Activated naive CD4-positive, alpha-beta T cell treated with anti-CD3 and anti-CD28 coated beads, Interleukin-2, amount 50 U/mL, for 16 hours (primary cell): ENCODE measurements at places on chromosomes 1 and 21.

DNA sequence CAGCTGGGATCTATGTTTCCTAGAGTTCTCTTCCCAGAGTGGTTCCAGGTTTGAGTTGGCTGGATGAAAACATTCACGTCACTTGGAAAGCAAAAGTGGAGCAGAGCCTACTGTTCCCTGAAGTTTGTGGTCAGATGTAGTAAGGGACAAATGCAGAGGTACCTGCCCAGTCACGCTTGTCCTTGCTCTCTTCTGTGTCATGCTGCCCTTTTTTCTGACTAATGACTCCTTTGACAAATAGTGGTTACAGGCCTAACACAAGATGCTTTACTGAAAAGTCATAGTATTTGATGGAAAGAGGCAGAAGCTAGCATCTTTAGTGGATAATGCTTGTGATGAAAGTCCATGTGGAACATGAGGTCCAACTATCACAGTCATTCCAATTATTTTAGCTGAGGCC is 881.4 kb upstream of the B3GALT2 start:
- DNase-seq: no peak

DNA sequence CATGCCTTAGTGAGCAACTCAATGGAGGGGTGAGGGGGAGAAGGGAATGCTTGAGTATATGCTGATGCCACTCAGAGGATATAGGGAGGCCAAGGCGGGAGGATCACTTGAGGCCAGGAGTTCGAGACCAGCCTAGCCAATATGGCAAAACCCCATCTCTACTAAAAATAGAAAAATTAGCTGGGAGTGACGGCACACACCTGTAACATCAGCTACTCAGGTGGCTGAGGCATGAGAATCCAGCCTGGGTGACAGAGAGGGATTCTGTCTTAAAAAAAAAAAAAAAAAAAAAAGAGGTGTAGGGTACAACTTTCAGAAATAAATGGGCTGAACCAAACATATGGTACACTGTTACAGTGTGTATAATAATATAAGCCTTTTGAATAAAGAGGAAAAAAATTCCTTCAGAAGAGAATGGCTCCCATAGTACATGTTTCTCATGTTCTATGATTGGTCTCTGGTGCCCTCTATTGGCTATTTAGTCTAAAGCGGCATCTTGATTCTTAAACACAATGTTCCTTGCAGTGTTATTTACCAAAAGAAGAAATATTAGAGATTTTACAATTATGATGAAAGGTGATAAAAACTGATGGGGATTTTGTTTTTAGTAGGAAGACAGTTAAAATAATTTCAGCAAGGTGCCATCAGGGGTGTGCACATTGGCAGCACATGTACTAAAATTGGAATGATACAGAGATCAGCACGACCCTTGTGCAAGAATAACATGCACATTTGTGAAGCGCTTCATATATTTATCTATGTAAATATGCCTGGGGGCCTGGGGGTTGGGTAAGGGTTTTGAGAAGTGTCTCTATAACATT is 109.8 kb downstream of the PATJ start:
- no peak for DNase-seq

DNA sequence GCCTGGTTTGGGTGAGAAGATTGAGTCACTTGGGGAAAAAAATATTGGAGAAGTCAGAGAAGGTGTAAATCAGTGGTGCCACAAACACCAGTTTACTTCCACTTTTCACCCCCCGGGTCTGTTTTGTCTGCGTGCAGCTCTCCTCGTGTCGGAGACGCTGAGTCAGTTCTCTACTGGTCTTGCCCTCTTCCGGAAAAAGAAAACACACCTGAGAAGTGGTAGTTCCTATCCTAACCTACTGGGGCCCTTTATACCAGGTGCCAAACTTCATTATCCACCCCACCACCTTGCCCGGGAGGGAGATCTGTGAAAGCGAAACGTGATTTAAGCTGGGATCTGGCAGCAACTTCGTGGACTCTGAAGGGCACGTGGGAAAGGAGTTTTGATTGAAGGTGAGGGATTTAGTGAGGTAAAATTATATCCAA is 855 bp upstream of the IVNS1ABP start:
- peak; percentile 73 for DNase-seq

DNA sequence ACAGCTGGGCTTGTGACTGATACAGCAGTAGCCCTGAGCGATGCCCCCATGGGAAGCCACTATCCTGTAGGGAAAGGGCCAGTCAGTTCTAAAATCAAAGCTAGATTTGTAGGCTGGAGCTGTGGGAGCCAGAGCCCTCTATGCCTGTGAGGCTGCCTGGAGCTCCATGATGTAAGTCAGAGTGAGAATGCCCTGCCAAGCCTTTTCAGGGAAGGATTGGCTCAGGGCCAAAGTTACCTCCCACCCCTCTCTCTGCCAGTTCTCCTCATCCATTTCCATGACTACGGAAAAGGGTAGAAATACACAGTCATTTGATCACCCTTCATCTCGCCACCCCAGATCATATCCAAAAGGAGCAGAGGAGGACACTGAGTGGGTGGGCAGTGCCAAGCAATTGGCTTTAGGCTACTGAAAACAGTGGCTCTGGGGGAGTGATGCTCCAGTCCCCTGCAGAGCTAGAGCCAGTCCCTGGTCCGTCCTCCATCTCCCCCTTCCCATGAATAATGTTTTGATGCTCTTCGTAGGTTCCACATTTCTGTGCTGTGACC is 59.5 kb upstream of the KCNA3 start:
- no peak for DNase-seq

GRCh38 chr21:38325731-38326420 is 69.1 kb downstream of the KCNJ15 start:
- DNase-seq: no peak

- no peak for DNase-seq
Observed at GRCh38 chr1:65788762-65789161, 3.9 kb upstream of the PDE4B start.

DNA sequence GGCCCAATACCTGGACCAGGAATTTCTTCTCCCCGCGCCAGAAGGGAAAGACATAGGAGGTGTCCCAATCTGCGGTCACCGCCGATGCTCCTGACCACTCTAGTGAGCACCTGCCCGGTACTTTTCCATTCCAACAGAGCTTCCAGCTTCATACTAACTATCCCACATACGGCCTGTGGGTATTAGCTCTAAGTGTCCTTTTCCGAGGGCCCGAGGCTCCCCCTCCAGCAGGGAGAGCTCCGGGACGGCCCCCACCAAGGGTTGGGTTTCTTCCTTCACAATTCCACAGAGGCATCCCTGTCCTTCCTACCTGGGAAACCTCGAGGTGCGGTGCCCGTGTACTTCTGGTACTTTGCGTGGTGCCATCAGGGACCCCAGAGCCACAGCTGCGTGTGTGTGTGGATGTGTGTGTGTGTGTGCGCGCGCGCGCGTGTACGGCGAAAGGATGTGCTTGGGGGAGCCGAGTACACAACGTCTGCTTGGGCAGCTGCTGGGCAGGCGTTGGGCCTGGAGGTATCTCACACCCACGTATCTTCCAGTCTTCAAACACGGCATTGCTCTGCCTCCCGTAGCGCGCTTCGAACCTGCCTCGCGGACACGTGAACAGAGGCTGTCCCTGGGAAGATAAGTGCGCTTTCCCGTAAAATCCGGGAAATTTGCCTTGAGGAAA is 2.4 kb upstream of the SIM2 start:
- DNase-seq: no peak

DNA sequence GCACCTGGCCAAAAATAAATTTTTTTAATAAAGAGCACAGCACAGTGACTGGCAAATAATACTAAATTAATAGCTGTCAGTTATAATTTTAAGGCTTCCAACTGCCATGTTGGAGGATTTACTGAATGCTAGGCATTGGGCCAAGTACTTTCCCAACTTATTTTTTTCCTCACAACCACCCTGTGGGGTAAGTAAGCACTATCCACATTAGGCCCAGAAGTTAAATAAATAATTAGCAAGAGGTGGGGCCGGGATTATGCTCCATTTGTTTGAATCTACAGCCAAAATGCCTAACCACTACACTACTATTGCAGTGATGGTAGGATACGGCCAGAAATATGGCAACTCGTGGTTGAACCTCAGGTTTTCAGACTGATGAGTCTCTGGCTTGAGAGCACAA is 4.6 kb upstream of the TRNAU1AP start:
- DNase-seq: no peak

DNA sequence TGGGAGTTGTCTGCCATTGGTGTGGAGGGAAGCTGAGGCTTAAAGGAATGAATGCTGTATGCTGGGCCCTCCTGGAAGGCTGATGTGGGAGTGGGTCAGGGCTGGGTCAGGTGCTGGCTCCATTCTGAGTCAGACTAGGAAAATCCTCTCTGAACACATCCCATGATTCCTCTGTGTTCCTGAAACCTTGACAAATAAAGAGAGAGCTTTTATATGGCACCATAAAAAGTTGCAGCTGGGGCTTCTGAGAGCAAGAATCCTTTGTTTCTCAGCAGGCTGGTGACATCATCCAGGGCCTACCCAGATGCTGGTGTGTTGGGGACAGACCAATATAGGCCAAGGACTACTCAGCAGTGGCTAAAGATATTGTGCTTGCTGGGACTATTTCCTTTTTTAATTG is 27.8 kb upstream of the NFASC start:
- DNase-seq: no peak

DNA sequence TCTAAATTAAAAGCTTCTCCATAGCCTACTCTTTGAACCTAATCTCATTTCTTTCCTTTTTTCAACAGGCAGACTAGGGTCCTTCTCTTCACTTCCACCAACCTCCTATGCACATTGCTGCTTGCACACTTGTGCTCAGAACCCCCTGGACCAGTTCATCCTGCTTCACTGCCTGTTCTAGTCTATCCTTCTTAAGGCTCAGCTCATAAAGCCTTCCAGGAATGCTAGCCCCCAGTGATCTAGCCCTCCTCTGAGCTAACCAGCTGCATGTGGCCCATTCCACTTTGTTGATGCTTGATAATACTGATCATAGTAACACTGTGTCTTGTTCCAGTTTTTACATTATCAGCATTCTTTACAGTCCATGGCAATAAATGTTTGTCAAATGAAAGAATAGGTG is 22.9 kb upstream of the PHGDH start:
- no peak for DNase-seq

DNA sequence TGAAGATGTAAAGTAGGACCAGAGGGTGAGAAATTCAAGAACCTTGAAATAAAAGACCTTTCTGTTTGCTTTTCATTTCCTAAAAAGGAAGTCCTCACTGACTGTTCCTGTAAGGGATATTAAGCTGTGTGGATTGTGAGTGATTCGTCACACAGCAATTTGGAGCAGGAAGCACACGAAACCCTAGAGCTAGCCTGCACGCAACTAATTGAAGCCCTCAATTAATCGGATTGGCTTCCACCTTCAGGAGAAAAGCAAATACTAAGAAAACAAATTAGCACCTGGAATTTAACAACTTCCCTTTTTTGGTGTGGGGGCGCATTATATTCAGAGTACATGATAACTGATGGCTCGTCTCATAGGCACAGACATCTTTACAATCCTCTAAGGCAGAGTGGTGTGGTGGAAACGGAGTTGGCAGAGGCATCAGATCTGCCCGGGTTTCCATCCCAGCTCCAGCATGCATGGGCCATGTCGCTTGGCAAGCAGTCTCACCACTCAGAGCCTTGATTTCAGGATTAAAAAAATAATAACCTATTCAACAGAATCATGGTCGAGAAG is 95.2 kb downstream of the KCNJ15 start:
- no peak for DNase-seq

DNA sequence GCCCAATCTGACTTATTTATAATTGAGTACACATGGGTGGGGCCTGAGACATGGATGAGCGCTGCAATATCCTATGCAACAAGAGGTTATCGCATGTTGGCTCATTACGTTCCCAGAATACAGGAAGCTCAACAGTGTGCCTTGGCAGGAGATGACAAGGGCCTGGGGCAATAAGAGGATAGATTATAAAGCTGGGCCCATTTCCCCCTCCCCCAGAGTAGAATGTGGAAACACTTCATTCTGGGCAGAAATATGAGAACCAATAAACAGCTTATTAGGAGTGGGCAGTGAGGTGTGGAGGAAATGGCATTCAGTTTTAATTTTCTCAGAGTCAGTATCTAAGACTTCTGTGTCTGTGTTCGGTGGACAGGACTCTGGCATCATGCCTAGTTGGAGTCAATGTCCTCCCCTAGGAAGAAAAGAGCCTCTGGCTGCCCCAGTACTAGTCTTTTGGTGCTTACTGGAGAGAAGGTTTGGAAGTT is 92.8 kb downstream of the PIK3R3 start:
- no peak for DNase-seq

DNA sequence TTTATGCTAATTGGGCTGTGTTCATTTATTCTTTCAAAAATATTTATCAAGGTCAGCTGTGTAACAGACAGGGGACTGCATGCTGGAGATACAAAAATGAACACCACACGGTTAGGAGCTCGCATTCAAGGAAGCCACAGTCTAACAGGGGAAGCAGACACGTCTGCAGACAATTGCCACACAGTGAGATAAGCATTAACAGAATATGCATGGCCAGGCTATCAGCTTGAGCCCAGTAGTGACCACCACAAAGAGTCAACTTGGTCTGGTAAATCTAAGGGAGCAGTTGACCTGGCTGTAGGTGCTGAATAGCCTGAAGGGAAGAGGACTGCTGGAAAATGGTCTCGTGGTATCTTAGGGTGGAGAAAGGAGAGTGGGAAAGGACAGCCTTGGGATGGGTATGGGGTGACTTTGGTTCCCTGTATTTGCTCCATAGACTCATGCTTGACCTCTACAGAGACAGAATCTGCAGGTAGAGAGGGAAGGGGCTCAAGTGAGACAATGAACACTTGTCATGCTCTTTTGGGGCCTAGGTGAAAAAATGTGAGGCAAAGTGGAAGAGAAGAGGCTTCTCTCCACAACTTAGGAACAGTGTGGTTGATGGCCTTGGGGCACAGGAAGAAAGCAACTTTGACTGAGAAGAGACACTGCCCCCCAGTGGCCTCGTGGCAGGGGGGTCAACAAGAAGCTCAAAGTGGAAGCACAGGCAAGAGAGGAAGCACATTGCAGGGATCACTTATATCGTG is 7.6 kb upstream of the NPL start:
- peak; percentile 75 for DNase-seq

- DNase-seq: no peak
Observed at GRCh38 chr1:78277253-78277652, 213.5 kb upstream of the PTGFR start.

- DNase-seq: no peak
Observed at GRCh38 chr1:201883786-201884185, 4.9 kb upstream of the SHISA4 start.

- DNase-seq: no peak
Observed at GRCh38 chr1:8020032-8020431, 6.1 kb downstream of the ERRFI1 start.

DNA sequence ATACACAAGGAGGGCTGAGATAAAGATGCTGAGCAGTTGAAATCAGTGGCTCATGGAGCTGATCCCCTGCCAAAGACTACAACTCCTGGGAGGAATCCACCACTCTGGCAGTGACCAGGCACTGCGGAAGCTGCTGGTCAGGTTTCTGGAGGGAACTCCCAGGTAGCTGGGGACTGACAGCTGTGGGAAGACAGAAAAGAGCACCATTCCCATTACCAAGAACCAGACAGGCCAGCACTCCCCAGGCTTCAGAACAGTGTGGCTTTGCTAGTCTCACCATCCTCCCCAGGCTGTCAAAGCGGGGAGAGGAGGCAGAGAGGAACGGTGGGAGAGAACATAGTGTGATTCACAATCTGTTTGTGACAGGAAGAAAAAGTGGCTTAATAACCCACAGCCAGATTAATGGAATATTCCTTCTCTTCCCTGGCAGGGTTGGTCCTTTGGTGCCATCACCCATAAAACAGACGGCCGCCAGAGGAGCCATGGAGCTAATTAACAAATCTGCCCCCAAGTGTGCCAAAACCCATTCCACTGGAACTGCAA is 92.1 kb downstream of the MAB21L3 start:
- no peak for DNase-seq

- DNase-seq: no peak
Observed at GRCh38 chr1:192973988-192974387, 85.2 kb downstream of the UCHL5 start.
